ENCODE measurements at places on chromosomes 1 and 21.

DNA sequence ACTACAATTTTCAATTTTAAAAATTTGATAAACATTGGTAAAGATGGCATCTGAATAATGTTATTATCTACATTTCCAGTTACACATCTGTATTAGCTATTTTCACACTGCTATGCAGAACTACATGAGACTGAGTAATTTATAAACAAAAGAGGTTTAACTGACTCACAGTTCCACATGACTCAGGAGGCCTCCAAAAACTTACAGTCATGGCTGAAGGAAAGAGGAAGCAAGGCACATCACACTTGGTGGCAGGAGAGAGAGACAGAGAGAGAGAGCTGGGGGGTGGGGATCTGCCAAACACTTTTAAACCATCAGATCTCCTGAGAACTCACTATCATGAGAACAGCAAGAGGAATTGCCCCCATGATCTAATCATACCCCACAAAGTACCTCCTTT is 850.0 kb downstream of the LTN1 start:
- no peak for DNase-seq

- DNase-seq, result no peak
These were observed 168.4 kb downstream of the ZZZ3 start for GRCh38 chr1:77513839-77514763.

GRCh38 chr1:169051171-169051570 is 55.3 kb upstream of the ATP1B1 start:
- no peak for DNase-seq

- no peak for DNase-seq
These were observed 24.2 kb upstream of the GPR157 start for GRCh38 chr1:9153152-9153551.

- no peak for DNase-seq
These were observed 26.9 kb downstream of the PLEKHO1 start for GRCh38 chr1:150176593-150176992.

DNA sequence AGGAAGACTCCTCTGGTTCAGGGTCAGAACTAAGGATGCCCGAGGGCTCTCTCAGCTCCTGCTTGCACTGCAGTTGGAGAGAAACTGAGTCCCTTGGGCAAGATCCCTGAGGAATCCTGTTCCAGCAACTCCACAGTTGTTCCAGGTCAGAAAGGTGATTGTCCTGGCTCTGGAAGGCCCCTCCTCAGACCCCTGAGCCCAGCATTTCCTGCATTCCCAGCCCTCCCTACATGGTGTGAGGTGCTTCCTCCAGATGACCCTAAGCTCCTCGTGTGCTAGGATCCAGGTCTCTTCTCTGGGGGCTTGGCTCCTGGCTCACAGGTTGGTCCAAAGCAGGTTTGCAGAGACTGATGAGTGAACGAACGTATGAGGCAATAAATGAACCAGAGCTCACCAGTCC is 11.5 kb downstream of the LDLRAD1 start:
- no peak for DNase-seq

DNA sequence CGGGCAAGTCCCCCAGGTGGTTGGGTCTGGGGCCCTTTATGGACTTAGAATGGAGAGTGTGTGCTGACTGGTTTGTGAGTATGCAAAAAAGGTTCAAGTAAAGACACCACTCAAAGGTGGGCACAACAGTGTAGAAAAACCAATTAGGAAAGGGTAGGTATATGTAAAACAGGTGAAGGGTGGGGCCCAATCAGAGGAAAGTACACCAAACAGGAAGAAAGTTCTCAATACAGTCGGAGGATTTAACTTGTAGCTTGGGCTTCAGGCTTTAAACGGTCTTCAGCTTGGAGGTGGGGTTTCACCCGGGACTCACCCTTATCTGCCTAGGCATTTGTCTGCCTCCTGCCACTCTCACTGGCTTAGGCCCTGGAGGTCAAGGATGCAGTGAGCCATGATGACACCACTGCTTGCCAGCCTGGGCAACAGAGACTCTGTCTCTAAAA is 6.8 kb upstream of the PUM1 start:
- DNase-seq, result no peak
